NCI-H2171 treated with DMSO at 0.1 percent for 48 hours (cell line): ENCODE measurements at places on chromosomes 3 and 15.
A peak's percentile ranks its signal among the peaks of the same experiment; 100 is the strongest.

DNA sequence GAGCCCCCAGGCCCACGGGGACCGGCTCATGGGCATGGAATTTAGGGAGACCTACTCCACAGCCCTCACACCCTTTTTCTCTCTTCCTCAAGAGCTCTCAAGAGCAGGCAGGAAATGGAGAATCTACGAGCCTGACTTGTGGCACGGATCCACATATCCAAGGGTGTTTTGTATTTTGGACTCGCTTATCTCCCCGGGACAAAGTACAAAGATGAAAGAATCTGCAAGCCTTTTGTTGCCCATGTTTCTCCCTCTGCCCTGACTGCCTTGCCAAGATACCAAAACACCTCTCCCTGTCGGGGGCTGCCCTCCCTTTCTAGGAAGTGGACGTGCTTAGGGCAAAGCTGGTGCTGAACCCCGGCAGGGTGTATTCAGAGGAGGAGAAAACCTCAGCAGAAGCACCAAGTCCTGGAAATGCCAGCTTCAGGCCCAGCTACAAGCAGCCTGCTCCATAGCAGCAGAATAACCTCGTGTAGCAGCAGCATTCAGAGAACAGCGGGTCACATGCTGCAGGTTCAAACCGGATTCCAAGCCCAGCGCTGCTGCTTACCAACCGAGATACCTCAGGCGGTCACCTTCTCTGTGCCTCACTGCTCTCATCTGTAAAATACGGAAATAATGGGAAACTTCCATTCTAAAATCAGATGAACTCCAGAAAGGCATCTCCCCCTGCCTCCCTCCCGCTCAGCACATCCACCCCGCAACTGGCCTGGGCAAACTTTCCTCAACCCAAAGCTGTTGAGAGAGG is 35.2 kb downstream of the DNASE1L3 start:
- DNase-seq = no peak

DNA sequence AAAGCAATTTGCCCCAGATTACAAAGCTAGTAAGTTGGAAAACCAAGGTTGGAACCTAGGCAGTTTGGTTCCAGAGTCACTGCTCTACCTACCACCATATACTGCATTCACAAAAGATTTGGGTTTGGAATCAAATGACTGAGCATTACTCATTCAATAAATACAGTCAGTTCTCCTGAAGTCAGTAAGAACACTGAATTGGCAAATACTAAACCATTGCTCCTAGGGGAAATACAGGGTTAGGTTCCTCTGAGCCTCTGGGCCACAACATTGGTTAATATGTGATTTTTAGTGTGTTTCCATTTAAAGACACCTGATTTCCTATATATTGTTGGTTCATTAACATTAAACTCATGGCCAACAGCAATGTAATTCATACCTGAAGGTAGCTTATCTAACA is 2.1 kb upstream of the EIF5A2 start:
- no peak for DNase-seq

DNA sequence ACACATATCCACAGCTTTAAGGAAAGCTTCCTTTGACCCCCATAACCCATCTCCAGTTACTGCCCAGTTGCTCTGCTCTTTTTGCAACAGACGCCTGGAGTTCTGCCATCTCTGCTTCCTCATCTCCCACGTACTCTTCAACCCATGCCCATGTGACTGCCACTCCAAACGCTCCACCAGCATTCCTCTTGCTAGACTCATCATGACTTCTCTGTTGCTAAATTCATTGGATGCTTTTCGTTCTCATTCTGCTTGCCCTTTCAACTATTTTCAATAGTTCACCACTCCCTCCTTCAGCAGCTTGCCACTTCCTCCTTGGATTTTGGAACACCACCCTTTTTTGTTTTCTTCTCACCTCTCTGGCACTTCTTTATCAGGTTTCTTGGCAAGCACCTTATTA is 2.7 kb upstream of the KNSTRN start:
- no peak for DNase-seq

- DNase-seq = no peak
Measured at GRCh38 chr3:155326244-155326643, 32.8 kb upstream of the STRIT1 start.

DNA sequence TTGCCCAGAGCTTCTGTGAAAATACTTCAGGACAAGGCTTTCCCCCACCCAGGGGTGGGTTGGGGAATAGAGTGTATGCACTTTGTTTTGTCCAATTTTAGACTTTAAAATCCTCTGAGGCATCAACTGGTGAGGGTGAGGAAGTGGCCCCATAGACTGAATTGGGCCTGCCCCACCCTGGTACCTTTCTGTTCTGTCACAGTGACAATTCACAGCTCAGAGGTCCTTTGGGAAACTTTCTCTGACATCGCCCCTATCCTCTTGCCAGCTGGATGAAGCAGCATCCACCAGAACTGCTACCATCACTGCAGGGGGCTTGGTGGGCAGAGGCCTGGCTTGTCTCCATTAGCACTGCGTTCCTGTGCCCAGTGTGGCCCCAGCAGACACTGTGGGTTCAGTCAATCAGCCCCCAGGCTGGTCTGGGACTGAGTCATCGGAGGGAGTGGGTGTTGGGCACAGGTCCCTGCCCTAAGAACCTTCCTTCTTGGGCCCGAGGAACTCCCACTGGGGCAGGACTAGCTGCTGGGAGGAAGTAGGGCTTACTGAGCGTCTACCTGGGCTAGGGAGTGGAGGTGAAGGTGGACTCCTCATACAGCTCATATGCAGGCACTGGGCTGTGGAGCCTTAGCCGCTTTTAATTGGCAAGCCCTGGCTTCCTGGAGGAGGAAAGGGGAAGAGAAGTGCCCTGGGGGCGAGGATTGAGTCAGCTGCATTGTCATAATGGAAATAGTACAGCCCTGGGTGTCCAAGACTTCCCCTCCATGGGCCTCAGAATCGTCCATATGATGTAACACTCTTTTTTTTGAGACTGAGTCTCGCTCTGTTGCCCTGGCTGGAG is 1.5 kb upstream of the PPM1M start:
- no peak for DNase-seq

- DNase-seq = peak; percentile 24
Measured at GRCh38 chr3:104133630-104134029, 1233.1 kb upstream of the ALCAM start.

- DNase-seq = no peak
Measured at GRCh38 chr3:5095886-5096285, 26.2 kb upstream of the ARL8B start.

DNA sequence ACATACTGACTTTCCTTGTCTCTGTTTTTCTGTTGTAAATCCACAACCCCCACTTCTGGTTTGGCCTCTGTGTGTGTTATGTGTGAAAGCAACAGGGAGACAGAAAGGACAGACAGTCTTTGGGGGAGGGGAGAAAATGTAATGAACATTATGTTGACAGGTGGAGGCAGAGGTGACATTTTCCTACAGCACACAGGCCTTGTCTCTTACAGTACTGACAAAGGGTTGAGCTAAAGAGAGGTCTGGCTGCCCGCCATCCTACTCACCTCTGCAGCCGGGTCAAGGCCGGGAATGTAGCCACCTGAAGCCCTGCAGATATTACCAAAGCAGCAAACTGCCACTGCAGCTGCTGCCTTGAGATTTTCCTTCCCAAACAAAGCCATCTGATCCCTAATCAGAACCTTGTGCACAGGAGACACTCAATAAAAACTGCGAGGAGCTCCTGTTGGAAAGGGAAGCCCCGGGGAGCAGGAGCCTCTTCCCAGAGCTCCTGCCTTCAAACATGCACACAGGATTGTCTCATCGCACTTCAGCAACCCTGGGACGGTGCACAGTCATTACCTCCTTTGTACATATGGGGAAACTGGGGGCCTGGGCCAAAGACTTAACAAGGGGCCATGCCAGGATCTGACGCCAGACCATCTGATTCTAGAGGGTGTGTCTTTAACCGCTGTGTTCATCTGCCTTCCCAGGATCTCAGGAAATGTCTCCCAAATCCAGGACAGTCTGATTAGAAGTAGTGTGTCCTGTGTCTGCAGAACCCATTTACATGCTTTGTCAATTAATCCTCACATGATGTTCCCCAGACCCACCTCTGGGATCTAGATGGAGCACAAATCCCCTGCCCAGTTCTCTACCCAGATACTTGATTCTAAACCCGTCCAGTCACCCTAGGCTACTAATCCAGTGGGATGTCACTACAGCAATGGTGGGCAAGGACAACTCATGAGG is 14.2 kb downstream of the MYO5C start:
- no peak for DNase-seq

DNA sequence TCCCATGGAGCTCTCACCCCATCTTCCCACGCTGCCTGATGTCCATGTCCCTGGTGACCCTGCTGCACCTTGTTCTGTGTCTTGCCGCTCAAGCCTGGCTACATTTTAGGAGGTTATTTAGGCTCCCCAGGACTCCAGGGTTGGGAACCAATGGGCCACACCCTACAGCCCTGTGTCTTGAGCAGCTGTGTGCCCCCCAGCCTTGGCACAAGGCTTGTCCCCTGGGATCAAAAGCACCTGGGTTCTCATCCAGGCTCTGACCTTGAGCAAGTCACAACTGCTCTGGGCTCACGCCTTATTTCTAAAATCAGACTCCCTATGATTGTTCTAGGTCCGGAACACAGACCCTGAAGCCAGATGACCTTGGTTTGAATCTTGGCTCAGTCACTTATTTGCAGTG is 14.1 kb downstream of the SPSB4 start:
- no peak for DNase-seq

- DNase-seq = no peak
Measured at GRCh38 chr3:16173283-16174025, 1.0 kb upstream of the GALNT15 start.

DNA sequence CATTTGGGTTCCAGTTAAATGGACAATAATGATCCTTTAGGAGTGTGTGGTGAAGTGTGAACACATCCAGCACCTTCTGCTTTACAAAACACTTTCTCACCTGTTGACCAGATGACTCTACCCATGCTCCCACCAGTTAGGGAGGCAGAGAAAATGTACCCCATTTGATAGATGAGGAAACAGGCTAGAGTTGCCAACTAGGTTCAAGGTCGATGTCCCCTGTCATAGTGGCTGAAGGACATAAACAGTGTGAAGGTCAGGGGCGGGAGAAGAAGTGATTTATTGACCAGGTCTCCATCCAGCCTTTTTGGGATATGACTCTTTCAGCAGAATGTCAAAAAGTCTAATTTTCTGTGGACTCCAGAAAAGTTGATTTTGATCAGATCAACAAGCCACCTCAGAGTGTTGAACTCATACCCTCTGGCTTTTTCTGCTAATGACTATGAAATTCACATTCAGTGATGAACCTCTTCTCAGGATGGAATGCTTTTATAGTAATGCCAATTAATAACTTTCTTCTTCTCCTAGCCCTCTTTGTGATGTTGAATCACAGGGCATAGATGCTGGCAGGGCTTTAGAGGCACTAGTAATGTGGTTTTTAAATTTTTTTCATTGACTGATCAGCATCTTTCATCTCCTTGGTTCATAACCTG is 57.5 kb downstream of the CPN2 start:
- no peak for DNase-seq

- DNase-seq = no peak
Measured at GRCh38 chr3:161333696-161334095, 37.6 kb downstream of the SPTSSB start.

DNA sequence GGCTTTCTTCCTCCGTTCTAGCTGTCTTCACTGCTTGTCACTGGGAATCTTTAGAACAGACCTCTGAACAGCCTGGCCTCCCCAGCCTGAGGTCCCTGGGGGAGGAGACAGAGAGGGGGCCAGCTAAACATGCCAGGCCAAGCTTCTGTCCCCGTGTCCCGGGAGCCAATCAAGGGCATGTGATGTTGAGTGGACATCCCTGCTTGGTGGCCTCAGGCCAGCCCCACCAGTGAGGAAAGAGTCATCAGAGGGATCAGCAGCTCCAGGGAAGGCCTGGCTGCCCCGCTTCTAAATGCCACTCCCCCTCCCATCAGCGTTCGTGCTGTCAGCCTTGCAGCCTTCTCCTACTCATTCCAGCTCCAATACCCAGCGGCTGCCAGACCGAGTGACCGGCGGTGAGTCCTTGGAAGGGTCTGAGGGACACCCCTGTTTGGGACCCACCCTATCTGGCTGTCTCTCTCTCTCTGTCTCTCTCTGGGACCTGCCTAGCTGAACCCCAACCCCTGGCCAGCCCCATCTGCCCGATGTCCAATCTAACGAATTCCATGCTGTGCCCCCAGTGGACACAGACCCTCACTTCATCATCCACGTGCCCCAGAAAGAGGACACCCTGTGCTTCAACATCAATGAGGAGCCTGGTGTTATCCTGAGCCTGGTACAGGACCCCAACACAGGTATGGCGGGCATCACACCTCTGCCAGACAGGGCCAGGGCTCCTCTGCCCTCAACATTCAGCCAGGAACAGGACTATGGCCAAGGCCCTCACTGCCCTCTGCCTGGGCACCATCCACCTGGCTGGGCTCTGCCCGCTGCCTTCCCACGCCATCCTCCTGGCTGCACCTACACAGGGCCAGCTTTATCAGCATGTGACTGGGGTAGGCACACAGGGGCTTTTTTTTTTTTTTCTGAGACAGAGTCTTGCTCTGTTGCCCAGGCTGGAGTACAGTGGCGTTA is 6.6 kb upstream of the ITIH3 start:
- no peak for DNase-seq

GRCh38 chr3:52406791-52407510 is 38.0 kb downstream of the SEMA3G start:
- DNase-seq = no peak

GRCh38 chr3:39419742-39420315 is 13.3 kb downstream of the RPSA start:
- no peak for DNase-seq

DNA sequence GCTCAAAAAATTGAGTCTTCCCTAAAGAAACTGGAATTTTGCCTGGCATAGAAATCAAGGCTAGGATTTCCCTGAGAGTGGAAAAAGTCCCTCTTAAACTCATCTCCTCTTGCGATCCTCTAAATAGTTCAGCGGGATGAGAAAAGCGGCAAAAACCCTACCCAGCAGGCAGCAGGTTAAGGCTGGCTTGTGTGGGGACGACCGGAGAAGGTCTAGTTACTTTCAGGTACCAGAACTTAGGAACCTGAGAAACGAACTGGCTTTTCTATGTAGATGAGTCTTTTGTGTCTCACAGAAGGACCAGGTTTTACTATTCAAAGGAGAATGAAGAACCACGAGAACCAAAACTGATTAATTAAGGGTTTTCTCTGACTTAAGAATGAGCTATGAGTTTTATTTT is 523.7 kb upstream of the TGFBR2 start:
- DNase-seq = no peak

GRCh38 chr3:187880441-187880840 is 135.2 kb upstream of the BCL6 start:
- DNase-seq = no peak

DNA sequence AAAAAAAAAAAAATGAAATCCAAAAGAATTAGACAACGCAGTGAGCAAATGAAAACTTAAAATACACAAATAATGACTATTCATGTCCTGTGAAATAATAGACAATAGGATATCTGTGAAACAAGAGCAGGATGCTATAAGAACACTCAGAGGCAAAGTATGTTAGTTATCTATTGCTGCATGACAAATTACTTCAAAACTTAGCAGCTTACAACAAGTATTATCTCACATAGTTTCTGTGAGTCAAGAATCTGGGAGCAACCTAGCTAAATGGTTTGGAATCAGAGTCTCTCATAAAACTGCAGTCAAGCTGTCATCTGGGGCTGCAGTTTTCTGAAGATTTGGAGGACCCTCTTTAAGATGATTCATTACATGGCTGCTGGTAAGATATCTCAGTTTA is 36.5 kb upstream of the ZMAT3 start:
- no peak for DNase-seq

- DNase-seq = no peak
Measured at GRCh38 chr3:5002871-5003247, 23.6 kb downstream of the BHLHE40 start.
